ENCODE measurements at places on chromosomes 1 and 21. TPM values are rescaled to one million over a fixed set of nuclear protein-coding genes. Genes with fewer than 3 reads are reported as not detected.

The SYPL2 gene
- not detected for total RNA-seq

The KRTAP7-1 gene
- not detected for total RNA-seq

DNA sequence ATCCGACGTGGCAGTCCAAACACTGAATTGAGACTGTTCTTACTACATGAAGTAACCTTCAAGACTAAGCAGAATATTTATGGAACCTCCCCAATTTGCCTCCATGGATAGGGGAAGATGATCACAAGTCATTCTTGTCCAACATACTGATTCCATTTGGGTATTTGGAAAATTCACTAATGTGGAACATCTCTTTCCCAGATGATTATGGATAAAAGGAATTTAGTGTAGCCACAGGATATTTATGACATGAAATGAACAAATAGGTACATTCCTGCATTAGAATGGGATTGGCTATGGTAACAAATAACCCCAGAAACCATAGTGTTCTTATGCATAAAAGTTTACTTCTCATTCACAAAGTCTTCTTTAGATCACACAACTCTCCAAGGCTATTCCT, 40.2 kb upstream of the SGIP1 start:
- H3K27me3 ChIP-seq: peaks cover 10% of the 10 kb centered on the region
- no peaks in the 10 kb centered on the region for H3K36me3 ChIP-seq
- H3K27ac ChIP-seq: no peak overlapping the region

GRCh38 chr1:214638997-214639396, 36.0 kb downstream of the CENPF start:
- H3K4me1 ChIP-seq: peaks cover 3% of the 10 kb centered on the region
- peaks cover 34% of the 10 kb centered on the region for H3K36me3 ChIP-seq
- H3K4me3 ChIP-seq: no peak overlapping the region
- DNase-seq: no peak

GRCh38 chr1:237851210-237851845, 39.4 kb downstream of the ZP4 start:
- no peak overlapping the region for H3K4me3 ChIP-seq
- no peaks in the 10 kb centered on the region for H3K36me3 ChIP-seq
- peak; percentile 32 for DNase-seq
- H3K27ac ChIP-seq: no peak overlapping the region
- H3K27me3 ChIP-seq: no peaks in the 10 kb centered on the region

Measured in activated naive CD8-positive, alpha-beta T cell treated with anti-CD3 and anti-CD28 coated beads, Interleukin-2, amount 10 ng/mL, durations not matched to agents 7 days and 5 days (primary cell).